Cardiac fibroblast (primary cell): ENCODE measurements at places on chromosomes 16 and 17.

DNA sequence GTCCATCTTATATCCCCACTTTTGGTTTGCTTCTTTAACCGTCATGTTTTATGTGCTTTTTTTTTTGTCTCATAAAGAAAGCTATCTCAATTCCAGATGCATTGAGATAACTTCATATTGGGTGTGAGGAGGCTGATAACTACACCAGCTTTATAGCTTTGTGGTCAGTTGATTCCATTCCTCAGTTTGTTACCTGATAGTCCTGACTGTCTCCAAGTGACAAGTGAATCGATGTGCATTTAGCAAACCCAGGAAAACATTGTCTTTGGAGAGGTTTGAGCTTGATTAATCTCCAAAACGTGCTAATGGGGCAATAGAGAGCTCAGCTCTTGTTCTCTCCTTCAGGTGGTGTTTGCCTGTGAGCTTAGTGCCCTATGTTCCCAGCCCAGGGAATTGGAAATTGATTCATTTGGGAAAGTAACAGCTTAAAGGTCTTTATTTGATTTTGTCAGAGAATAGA, 22.7 kb downstream of the HS3ST3B1 start:
- DNase-seq: no peak

DNA sequence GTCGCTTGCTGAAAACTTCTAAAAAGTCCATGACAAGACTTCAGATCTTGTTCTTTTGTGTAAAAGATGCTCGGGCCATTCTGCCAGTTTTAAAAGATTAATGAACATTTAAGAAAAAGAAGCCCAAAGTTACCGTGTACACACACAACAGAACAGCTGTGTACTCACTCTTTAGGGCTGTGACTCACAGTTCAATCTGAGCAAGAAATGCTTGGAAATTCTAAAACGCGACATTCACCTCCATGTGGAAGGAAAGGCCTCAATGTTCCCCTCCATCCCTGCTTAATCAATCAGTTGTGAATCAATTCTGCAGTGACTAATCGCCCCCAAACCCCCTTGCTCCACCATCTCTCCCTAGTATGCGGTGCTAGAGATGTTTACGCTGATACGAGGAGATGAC, 609.9 kb upstream of the SALL1 start:
- DNase-seq: no peak

DNA sequence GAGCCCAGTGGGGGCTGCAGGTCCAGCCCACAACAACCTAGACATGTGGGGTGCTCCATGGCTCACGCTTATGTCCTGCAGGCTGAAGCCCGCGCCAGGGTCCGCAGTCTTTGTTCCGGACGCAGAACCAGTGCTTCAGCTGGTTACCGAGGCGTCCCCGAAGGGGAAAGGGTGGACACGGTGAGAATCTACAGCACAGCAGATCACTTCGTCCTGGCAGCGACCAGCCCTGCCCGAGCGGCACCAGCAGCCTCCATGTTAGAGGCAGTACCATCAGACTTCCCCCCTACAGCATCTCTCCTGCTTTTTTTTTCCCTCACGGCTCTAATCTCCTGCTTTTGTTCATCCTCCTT, 1736.4 kb downstream of the TP53TG3F start:
- no peak for DNase-seq

DNA sequence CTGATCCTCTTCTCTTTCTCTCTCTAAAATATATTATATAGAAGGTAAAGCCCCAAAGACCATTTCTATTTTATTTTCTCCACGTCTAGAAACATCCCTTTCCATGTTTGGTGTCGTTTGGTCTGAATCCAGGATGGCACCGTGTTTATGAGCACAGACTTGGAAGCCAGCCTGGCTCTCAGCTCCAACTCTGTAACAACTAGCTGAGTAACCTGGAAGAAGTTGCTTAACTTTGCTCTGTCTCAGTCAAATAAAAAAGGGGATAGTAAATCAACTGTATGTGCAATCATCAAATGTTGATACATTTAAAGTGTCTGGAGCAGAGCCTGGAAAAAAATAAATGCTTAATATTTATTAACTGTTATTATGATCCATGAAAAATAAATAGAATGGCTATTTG, 249.8 kb upstream of the MAF start:
- DNase-seq: no peak

GRCh38 chr17:68327823-68328557, 36.7 kb downstream of the ARSG start:
- no peak for DNase-seq

GRCh38 chr16:11066261-11066870, 122.0 kb downstream of the CLEC16A start:
- DNase-seq: no peak

- DNase-seq: no peak
These were observed 37.2 kb upstream of the ULK2 start for GRCh38 chr17:19904924-19905323.

DNA sequence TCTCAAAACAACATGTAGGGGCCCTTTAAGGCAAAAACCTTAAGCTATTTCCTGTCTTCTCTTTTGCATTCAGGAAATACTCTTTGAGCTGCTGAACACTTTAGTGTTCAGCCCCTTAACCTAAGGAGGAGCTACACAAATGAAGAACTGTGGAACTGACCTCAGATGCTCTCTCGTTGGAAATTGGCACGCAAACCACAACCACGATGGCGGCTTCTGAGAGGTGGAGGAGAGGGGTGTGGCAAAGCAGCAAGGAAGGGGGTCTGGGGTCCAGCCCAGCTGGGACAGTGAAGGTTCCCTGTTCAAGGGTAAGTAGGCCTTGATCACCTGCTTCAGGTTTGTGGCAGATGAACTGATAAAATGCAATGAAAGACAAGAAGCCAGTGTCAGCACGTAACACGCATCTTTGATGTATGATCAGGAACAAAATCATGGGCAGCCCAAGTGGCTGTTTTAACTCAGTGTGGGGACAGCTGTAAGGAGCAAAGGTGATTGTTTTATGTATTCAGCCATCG, 291.6 kb upstream of the TNRC6C start:
- no peak for DNase-seq

DNA sequence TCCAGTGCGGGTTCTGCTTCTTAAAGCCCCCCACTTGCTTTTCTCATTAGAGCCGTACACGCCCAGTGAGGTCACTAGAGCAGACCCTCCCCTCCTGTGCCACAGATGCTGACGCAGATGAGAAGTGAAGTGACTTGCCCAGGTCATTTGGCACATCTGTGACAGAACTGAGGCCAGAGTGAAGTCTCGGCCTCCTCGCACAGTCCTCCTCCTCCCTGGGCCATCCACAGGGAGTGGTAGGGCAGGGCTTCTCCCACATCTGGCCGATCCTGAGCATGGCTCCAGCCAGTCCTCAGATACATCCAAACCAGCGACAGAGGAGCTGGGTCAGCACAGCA, 15.3 kb upstream of the TBX2 start:
- DNase-seq: no peak

DNA sequence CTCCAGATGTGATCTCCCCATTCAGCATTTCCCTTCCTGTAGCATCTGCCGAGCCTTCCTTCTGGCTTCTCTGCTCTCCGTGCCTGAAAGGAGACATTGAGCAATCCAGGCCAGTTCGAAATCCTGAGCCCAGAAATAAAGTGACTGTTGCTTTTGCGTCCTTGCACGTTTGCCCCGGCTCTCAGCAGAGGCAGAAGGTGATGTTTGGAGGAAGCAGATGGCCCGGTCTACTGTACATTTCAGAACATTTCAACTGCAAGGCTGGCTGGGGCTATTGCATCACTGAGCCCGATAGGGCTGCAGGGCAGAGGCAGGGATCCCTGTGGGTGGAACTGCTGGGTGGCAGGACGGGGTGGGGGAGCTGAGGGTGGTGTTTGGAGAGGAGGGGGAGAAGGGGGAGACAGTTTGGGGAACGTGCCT, 29.4 kb downstream of the IRF8 start:
- peak; percentile 18 for DNase-seq

- DNase-seq: peak; percentile 48
These were observed 43.7 kb downstream of the USP22 start for GRCh38 chr17:20999044-20999573.

DNA sequence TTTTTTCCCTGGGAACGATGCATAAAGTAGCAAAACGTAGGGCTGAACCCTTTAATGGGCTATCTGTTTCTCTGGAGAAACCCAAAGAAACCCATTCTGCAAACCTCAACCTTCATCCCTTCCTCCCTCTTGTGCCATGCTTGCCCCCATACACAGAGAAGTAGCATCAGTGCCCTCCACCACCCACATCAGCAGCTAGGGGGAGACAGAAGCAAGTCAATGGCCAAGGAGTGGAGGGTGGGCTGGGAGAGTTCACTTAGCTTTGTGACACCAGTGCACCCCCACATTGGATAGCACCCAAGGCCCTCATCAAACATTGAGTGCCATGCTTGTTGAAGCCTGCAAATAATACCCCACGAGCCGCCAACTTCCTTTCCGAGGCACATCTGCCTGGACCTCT, 282.4 kb downstream of the ABCC12 start:
- DNase-seq: no peak

DNA sequence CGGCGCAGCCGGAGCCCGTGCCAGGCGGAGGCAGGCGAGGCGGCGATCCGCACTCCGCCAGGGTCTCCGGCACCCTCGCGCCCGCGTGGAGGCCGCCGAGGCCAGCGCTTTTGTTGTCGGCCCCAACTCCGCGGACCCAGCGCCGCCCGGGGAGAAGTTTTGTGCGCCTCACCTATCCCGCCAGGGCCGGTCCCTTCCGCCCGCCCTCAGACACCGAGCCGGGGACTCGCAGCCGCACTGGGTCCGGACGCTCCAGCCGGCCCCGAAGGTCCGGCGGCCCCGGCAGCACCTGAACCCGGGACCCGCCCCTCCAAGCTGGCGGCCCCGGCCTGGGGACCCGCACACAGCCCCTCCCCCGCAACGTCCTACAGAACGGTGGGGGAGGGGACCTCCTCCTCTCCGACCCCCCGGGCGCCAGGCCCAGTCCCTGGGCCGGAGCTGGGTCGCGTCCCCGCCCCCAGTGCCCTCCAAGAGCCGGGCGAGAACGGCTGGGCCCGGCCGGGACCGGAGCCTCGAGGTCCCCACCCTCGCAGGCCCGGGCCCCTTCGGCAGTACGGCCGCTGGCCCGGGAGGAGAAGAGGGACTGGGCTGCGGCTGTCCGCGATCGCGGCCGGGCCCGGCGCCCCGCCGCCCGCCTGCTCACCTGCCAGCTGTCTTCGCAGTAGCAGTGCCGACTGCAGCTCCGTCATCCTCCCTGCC, 698 bp downstream of the UBE2G1 start:
- DNase-seq: no peak

- peak; percentile 85 for DNase-seq
These were observed 118.9 kb downstream of the AATF start for GRCh38 chr17:37067555-37068111.

DNA sequence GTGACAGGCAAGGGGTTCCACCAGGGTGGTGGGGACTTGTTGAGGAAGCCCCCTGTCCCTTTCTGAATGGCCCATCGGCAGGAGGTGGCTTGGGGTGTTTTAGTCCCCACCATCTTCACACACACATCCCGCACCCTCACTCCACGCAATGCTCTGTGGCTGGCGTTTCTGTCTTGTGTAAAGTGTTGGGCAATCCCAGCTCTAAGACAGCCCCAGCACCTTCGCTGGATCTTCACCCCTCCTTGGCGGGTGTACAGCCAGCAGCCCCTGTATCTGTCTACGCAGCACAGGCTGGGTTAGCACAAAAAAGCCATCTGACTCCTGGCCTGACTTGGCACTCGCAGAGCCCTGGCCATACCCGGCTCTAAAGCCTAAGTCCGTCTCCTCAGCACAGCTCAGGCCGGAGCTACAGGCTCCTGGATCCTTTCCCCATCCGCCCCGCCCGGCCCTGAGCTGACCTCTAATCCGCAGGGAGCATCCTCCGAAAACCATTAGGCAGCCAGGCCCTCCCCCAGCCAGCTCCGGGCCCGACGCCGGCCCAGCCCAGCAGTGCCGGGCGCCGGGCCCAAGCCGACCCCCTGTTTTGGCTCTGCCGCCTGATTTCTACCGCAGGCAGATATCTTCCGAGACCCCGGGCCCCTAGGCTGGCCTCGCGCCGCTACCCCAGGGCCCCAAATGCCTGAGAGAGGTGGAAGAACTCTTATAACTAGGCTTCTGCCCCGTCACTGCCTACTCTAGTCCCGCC, 42.4 kb upstream of the TAC4 start:
- no peak for DNase-seq

GRCh38 chr17:30299000-30299399, 7.3 kb upstream of the BLMH start:
- DNase-seq: peak; percentile 47

- DNase-seq: peak; percentile 85
These were observed 74.8 kb upstream of the SMURF2 start for GRCh38 chr17:64736804-64737492.

GRCh38 chr16:60905811-60906210, 1130.4 kb downstream of the CDH8 start:
- no peak for DNase-seq

- peak; percentile 26 for DNase-seq
These were observed at the start of gene CHD3 for GRCh38 chr17:7888184-7888920. CHD3 (plus strand) TSS chr17:7888789; CDS start chr17:7889001, 212 bp downstream.

DNA sequence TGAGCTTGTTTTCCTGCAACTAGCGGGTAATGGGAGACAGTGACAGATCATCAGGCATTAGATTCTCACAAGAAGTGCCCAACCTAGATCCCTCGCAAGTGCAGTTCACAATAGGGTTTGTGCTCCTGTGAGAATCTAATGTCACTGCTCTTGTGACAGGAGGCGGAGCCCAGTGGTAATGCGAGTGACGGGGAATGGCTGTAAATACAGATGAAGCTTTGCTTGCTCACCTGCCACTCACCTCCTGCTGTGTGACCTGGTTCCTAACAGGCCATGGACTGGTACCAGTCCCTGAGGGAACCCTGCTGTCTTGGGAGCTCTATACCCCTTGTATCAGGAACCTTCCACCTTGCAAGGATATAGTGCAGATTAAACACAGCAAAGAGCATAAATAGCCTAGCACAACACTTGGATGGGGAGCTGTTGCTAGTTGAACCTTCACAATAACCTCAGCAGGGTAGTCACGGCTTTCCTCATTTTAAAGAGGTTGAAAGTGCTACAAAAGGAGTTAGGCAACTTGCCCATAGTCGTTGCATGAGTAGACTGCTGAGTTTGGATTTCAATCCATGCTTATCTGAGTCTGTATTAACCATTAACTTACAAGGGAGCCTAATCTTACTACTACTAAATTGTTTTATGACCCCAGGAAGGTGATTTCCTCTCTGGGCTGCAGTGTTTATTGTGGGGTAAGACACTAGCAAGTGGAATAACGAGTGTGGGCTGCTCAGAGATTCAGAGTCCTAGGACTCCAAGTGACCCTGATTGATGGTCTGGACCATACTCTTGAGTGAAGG, 156.6 kb upstream of the ZFHX3 start:
- DNase-seq: no peak

- peak; percentile 66 for DNase-seq
These were observed 959 bp upstream of the ANKRD13B start for GRCh38 chr17:29591737-29592608.

DNA sequence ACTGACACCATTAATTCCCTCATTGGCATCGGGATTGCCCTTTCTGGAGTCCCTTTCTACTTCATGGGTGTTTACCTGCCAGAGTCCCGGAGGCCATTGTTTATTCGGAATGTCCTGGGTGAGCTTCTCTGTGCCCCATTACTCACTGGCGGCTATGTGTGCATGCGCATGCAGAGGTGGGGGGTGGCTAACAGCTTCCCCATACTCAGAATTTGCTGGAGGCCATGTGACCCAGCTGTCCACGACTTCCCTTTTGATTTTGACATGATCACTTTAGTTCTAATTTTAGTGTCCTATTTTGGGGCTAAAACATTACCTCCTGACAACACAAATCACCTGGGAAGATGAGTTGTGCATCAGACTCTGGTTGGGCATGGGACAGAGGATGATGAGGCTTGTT, 14.1 kb downstream of the SLC7A6OS start:
- DNase-seq: no peak
